H1 (cell line): ENCODE measurements at places on chromosomes 2 and 18. TPM values are rescaled to one million over a fixed set of nuclear protein-coding genes. Genes with fewer than 3 reads are reported as not detected.

The CCDC148 gene
- polyA plus RNA-seq = 0.45 and 0.61 TPM in 2 replicates

- H3K4me3 ChIP-seq = no peak overlapping the region
- H3K36me3 ChIP-seq = no peaks in the 10 kb centered on the region
- H3K27ac ChIP-seq = no peak overlapping the region
- DNase-seq = no peak
These were observed 72.6 kb downstream of the PLCL1 start for GRCh38 chr2:197877038-197877437.

DNA sequence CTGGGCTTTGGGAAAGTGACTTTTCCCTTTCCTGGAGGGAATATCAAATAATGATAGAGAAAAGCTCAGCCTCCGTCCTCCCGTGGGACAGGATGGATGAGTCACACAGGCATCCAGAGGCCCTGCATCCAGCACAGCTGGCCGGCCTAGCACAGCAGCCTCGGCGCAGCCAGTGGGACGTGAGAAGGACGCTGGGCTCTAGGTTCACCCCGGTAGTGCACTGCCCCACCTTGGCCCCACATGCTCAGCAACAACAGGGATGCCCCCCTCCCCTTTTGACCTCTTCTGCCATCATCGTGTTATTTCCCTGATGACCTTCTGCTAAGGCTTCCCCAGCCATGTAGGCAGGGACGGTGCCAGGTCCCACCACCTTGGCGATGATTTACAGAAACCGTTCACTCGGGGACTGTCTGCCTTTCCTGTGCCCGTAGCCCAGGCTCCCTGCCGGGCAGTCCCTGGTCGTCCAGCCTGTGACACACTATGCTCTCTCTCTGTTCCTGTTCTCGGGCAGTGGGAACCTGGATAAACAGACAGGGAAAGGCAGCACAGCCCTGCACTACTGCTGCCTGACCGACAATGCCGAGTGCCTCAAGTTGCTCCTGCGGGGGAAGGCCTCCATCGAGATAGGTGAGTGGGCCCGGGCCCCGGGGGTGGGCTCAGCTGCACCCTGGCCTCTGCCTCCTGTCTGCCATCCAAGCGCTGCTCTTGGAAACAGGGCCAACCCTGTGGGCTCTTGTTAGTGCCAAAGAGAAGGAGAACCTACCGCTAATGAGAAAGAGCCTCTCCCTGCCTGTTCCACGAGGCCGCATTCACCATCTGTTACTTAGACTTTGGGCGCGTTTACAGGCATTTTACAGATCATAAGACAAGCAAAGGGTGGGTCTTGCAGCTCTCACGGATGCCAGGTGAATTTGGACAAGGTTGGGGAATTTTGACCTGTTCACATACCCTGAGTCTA lies 44.6 kb downstream of the ITGB1BP1 start:
- H3K27ac ChIP-seq = no peak overlapping the region; the same call in 1 of the 2 replicates
- no peak for DNase-seq
- no peak overlapping the region for H3K4me3 ChIP-seq
- H3K36me3 ChIP-seq = peaks cover 6% of the 10 kb centered on the region; the same call in 1 of the 2 replicates

DNA sequence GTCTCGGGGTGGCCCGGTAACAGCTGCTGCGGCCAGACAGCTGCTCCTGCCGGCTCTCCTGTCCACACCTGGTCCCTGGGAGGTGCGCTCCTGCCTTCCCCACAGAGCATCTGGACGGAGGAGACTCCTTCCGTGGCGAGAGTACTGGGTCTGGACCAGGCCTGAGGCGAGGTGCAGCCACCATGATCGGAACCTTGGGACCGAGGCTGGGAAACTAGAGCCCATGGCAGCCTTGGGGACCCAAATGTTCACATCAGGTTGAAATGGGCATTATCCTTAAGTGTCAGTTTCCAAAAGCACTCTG lies 628 bp downstream of the GIGYF2 start:
- no peaks in the 10 kb centered on the region for H3K36me3 ChIP-seq
- peaks cover 8% of the 10 kb centered on the region; the same call in 1 of the 2 replicates for H3K4me1 ChIP-seq
- peak overlapping the region; percentile 87 for H3K4me3 ChIP-seq
- DNase-seq = no peak

DNA sequence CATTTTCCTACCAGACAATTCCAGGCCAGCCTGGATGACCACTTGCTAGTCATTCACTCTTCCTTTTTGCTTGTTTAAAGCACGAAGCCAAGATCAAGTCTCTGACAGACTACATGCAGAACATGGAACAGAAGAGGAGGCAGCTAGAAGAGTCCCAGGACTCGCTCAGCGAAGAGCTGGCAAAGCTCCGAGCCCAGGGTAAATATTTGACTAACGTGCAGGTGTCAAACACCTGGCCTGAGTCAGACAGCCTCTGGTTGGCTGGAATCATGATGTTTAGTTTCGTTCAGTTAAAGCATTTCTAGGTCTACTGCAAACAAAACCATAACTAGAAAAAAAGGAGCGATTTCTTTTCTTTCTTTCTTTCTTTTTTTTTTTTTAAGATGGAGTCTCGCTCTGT lies 44.2 kb upstream of the LYPD6B start:
- no peaks in the 10 kb centered on the region for H3K27me3 ChIP-seq
- H3K36me3 ChIP-seq = peaks cover 4% of the 10 kb centered on the region; the same call in 1 of the 2 replicates
- no peak overlapping the region for H3K27ac ChIP-seq
- H3K4me3 ChIP-seq = no peak overlapping the region
- no peak for DNase-seq

DNA sequence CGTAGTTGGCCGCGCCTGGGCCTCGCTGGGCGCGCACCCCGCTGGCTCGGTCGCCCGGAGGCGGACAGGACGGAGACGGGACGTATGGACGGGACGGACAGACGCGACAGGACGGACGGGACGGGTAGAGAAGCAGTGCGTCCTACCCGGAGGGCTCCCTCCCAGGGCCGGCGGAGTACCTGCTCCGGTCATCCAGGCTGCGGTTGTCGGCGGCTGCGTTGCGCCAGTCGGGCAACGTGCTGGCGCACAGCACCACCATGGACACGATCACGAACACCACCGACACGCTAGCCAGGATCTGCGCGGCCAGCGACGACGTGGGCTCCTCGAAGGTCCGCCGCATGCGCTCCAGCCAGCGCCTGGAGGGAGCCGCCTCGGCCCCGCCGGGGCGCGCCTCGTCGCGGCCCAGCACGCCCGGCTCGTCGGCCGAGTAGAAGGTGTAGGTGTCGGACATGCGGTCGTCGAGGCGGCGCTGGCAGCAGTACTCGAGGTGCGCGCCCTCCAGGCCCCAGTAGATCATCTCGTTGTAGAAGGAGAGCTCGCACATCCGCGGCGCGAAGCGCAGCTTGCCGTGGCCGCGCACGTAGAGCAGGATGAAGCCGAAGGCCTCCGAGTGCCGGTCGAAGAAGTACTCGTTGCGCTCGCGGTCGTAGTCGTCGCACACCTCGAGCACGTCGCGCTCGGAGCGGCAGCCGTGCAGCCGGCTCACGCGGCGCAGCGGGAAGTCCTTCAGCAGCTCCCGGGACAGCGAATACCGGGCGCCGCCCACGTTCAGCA lies 903 bp downstream of the KCNG3 start:
- H3K4me1 ChIP-seq = no peaks in the 10 kb centered on the region
- no peak for DNase-seq
- no peak overlapping the region for H3K27ac ChIP-seq
- H3K27me3 ChIP-seq = no peaks in the 10 kb centered on the region

The NTSR2 gene
- polyA plus RNA-seq = 0.05 and 0.09 TPM in 2 replicates

DNA sequence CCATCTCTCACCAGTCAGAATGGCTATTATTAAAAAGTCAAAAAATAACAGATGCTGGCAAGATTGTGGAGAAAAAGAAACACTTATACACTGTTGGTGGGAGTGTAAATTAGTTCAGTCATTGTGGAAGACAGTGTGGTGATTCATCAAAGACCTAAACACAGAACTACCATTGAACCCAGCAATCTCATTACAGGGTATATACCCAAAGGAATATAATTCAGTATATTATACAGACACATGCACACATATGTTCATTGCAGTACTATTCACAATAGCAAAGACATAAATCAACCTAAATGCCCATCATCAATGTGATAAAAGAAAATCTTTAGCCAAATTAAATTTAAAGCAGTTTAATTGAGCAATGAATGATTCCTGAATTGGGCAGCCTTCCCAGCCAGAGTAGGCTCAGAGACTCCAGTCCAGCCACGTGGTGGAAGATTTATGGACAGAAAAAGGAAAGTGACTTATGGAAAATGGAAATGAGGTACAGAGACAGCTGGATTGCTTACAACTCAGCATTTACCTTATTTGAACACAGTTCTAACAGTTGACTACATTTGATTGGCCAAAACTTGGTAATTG lies 377.1 kb upstream of the SLC39A10 start:
- DNase-seq = no peak
- H3K27me3 ChIP-seq = no peaks in the 10 kb centered on the region
- no peak overlapping the region for H3K27ac ChIP-seq
- H3K4me3 ChIP-seq = no peak overlapping the region

The METTL8 gene
- 10.0 and 17.6 TPM in 2 replicates for polyA plus RNA-seq

The ALPP gene
- 0.15 and 0.20 TPM in 2 replicates for polyA plus RNA-seq

- no peak for DNase-seq
- H3K4me1 ChIP-seq = no peaks in the 10 kb centered on the region
- no peaks in the 10 kb centered on the region for H3K36me3 ChIP-seq
- H3K27ac ChIP-seq = no peak overlapping the region
- no peaks in the 10 kb centered on the region for H3K27me3 ChIP-seq
These were observed 281.1 kb downstream of the MBD2 start for GRCh38 chr18:53943326-53943860.

The MAL gene
- not detected in 2 replicates for polyA plus RNA-seq

The GPR35 gene
- 0.47 and 0.67 TPM in 2 replicates for polyA plus RNA-seq

- no peak for DNase-seq
- no peak overlapping the region for H3K4me3 ChIP-seq
- H3K4me1 ChIP-seq = no peaks in the 10 kb centered on the region
These were observed 708.6 kb upstream of the ZEB2 start for GRCh38 chr2:145228506-145228905.

DNA sequence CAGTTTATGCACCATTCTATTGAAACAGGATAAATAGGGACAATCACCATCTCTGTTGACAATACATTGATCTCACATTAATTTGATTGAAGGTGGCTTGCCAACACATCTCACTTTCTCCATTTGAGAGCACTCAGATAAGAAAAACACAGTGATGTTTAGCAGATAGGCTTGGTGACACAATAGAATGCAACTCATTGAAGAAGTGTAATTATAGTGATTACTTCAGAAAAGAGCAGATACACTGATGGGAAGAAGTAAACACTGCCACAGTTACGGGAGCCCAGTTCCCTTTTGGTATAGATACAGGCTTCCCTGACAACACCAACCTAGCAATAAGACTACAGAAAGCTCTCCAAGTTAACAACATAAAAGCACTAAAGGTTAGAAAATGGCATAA lies 89.1 kb downstream of the FIGN start:
- no peaks in the 10 kb centered on the region for H3K27me3 ChIP-seq
- no peak overlapping the region for H3K27ac ChIP-seq
- DNase-seq = no peak
- H3K4me1 ChIP-seq = peaks cover 3% of the 10 kb centered on the region; the same call in 1 of the 2 replicates
- H3K4me3 ChIP-seq = no peak overlapping the region
- no peaks in the 10 kb centered on the region for H3K36me3 ChIP-seq

The INPP5D gene
- 4.5 and 6.0 TPM in 2 replicates for polyA plus RNA-seq

The AQP12A gene
- not detected in 2 replicates for polyA plus RNA-seq

The SERPINB4 gene
- polyA plus RNA-seq = 0.20 and 0.36 TPM in 2 replicates

DNA sequence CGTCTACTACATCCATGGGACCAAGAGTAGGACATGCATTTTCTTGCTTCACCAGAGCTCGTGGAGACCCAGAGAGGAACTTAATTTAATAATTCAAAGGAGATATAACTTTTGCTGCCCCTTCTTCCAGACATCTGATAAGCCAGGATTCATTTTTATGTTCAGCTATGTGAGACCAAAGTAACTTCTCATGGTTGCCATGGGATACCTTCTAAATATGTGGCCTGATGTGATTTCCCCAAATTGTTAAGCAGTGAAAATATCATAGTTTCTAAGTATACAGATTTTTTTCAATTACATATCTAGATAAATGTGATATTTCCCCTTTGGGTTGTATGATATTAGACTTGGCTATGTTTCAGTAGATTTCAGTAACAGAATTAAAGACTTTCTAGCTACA lies 185.5 kb upstream of the FN1 start:
- DNase-seq = no peak
- H3K4me1 ChIP-seq = peaks cover 11% of the 10 kb centered on the region
- no peaks in the 10 kb centered on the region for H3K36me3 ChIP-seq
- H3K27me3 ChIP-seq = no peaks in the 10 kb centered on the region
- no peak overlapping the region for H3K4me3 ChIP-seq
- H3K27ac ChIP-seq = no peak overlapping the region

DNA sequence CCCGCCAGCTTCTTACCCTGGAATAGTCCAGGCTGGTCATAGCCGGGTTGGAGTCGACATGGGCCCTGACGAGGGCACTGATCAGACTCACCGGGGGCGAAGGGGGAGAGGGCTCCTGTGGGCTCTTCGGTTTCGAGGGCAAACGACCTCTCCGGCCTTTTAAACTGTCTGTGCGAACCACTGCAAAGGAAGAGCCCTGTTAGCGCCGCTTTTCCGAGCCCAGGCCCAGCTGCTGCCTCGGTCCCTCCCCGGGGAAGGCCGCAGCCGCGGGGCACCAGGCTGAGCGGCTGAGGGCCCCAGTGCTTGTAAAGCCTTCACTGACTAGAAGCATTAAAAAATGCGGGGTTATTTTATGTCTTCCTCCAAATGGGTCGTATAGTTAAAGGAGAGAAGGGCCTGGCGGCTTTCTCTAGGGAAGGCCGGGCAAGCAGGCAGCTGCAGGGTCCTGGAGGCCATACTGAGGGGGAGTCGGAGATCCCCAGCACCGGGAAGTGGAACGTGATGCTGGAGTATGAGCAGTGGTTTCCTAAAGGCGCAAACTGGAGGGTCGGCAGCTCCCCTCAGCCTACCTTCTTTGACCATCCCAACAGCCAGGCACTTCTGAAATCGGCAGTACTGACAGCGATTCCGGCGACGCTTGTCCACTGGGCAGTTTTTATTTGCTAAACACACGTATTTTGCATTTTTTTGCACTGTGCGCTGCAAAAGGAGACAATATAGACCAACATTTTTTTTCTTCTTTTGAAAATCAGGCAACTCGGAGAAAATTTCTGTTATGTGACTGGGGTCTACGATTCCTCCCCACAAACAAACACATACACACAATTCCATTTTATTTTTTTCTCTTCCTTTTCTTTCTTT lies 4.5 kb downstream of the NR4A2 start:
- H3K27ac ChIP-seq = no peak overlapping the region
- no peaks in the 10 kb centered on the region for H3K36me3 ChIP-seq
- peaks cover 18% of the 10 kb centered on the region for H3K4me1 ChIP-seq

DNA sequence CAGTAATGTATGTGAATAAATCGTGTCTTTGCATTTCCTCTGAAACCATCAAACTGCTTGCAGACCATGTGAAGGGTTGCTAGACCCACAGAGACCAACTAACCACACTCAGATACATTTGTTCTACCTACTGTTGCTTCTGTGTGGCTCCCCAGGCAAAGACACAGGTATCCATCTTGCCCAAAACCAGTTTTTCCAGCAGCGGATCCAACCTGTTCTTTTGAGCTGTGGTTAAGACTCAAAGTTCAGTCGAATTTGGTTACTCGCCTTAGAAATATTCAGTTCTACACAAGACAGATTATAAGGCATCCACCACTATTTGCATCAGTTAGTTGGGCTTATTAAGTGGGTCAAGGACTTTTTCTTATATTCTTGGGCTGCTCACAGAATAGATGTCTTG lies 276.2 kb upstream of the EPHA4 start:
- no peak overlapping the region for H3K27ac ChIP-seq
- DNase-seq = no peak
- no peaks in the 10 kb centered on the region for H3K27me3 ChIP-seq
- H3K4me1 ChIP-seq = no peaks in the 10 kb centered on the region
- H3K36me3 ChIP-seq = no peaks in the 10 kb centered on the region
